ENCODE measurements at places on chromosomes 16 and 17.

DNA sequence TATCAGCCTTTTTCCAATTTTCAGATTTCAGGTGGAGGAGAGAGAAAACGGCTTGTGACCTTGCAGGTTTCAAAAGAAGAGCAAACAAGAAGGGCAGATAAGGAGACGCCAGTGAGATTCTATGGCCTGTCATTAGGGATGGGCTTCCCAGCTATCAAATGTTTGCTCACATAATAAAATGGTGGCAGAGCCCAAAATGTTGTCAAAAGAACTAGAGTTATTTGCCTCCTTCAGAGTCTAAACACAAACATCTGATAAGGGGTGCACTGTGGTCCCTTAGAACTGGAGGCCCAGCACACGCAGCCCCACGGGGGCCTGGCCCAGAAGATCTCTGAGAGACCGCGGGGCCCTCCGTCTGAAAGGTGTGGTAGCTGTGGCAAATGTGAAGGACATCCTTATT, 46.1 kb upstream of the DDX52 start:
- DNase-seq: no peak

- DNase-seq: peak; percentile 83
These were observed 60.4 kb downstream of the SLFN11 start for GRCh38 chr17:35312790-35313711.

DNA sequence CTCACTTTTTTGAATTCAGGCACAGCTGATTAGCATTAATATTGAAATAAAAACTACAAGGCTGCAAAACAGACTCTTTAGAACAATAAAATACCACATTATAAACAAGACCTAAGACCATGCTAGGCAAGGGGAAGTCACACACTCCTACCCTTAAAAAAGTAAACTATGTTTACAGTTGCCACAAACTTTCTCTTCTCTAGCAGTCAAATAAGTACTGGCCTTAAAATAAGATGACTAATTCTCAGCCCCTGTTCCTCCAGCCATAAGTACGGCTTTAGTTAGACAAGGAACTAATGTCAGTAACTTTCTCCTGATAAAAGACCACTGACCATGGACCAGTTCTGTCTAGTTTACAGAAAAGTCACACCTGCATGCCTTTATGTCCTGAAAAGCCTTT, 19.5 kb upstream of the CPHXL start:
- DNase-seq: no peak

- DNase-seq: no peak
These were observed 69.6 kb downstream of the RBFOX3 start for GRCh38 chr17:79541056-79541850.

- DNase-seq: no peak
These were observed 98.9 kb upstream of the NLRP1 start for GRCh38 chr17:5683241-5683640.

DNA sequence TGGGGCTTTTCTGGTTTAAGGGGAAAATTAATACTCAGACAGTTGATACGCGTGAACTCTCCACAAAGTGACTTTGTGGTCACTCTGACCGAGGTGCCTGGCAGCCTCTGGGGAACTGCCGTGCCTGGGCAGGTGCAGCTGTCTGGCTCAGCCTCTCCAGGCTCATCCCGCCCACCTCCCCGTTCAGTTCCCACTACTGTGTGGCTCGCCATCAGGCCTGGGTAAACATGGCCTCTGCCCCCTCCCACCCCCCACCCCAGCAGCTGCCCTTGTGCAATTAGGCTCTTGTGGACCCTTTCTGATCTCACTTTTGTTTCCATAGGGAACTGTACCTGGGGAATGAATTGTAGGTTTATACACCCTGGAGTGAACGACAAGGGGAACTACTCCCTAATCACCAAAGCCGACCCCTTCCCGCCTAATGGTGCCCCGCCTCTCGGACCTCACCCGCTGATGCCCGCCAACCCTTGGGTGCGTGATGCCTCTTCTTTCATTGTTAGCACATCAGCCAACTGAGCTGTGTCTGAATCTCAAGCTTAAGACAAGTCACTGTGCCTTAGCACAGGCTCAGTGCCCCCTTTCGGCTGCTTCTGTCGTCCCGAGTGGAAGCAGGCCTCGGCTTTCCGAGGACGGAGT, 27.8 kb downstream of the ZC3H18 start:
- no peak for DNase-seq

GRCh38 chr16:3094289-3095027, 4.6 kb downstream of the ZSCAN10 start:
- DNase-seq: no peak

GRCh38 chr16:79154086-79154485, 446.5 kb downstream of the MAF start:
- DNase-seq: no peak

- DNase-seq: no peak
These were observed 41.8 kb downstream of the MYO18A start for GRCh38 chr17:29138184-29138955.
